ENCODE measurements at places on chromosomes 6 and 20.

GRCh38 chr20:47551841-47552240, 50.2 kb downstream of the NCOA3 start:
- no peak for DNase-seq

- DNase-seq, result no peak
Measured at GRCh38 chr20:20184149-20184548, 131.8 kb downstream of the CFAP61 start.

GRCh38 chr6:28683945-28684538, 158.4 kb downstream of the GPX5 start:
- DNase-seq, result peak; percentile 59

DNA sequence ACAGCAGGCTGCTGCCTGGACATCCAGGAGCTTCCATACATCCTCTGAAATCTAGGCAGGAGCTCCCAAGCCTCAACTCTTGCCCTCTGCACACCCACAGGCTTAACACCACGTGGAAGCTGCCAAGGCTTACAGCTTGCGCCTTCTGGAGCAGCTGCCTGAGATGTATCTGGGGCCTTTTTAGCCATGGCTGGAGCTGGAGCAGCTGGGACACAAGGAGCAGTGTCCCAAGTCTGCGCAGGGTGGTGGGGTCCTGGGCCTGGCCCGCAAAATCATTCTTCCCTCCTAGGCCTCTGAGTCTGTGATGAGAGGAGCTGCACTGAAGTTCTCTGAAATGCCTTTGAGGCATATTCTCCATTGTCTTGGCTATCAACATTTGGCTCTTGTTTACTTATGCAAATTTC, 255.0 kb downstream of the DLL1 start:
- DNase-seq, result no peak

DNA sequence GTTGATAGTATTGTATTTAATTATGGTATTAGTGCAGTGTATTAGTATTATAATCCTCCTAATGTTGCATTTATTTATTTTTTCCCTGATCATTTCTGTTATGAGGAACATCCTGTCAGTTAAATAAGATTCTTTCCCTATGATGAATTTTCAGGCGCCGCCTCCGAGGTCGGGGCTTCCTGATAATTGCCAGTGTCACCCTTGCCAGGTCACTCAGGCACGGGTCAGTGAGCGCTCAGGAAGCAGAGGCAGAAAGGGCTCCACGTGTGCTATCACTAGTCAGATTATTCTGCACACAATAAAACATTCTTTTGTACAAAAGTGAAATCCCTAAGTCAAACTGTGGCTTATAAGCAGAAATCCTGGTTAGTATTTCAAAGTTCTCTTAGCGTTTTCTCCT, 64.8 kb downstream of the TSHZ2 start:
- peak; percentile 78 for DNase-seq

DNA sequence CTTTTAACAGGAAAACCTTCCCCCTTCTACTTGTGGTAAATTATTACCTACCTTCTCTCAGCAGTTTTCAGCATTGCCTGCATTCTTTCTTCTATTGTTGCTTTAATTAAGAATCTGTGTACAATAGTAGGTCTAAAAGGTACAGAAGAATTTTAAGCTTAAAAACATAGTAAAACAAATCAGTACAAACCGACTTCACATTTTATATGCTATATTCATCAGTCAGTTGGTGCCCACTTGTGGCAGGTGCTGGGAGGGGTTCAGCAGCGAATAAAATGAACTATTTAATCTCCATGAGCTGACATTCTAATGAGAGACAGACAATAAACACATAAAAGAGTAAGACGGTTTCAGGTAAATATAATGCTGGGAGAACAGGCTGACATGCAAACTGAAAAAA, 73.4 kb upstream of the FBXO30 start:
- DNase-seq, result peak; percentile 3

GRCh38 chr6:125301435-125302391, at the start of gene HDDC2:
Gene HDDC2 (minus strand): TSS chr6:125301967. CDS start chr6:125301932, 35 bp downstream.
- DNase-seq, result peak; percentile 91

- no peak for DNase-seq
Measured at GRCh38 chr6:14717307-14717706, 528.6 kb upstream of the JARID2 start.

DNA sequence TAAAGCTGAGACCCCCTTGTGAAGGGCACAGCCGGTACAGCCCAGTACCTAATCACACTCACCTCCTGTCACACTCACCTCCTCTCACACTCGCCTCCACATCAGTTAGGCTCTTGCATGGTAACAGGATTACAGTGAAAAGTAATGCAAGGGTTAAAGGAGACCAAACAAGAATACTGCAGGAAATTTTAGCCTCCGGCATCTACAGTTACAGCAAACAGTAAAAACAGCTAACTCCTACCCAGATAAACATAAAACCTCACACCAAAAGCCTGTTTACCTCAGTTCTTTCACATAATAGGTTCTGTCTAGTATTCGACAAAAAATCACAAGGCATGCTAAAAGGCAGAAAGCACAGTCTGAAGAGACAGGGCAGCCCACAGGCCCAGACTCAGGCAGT, 55.6 kb downstream of the FARS2 start:
- no peak for DNase-seq

- DNase-seq, result no peak
Measured at GRCh38 chr6:106149472-106150069, 63.4 kb downstream of the PRDM1 start.

DNA sequence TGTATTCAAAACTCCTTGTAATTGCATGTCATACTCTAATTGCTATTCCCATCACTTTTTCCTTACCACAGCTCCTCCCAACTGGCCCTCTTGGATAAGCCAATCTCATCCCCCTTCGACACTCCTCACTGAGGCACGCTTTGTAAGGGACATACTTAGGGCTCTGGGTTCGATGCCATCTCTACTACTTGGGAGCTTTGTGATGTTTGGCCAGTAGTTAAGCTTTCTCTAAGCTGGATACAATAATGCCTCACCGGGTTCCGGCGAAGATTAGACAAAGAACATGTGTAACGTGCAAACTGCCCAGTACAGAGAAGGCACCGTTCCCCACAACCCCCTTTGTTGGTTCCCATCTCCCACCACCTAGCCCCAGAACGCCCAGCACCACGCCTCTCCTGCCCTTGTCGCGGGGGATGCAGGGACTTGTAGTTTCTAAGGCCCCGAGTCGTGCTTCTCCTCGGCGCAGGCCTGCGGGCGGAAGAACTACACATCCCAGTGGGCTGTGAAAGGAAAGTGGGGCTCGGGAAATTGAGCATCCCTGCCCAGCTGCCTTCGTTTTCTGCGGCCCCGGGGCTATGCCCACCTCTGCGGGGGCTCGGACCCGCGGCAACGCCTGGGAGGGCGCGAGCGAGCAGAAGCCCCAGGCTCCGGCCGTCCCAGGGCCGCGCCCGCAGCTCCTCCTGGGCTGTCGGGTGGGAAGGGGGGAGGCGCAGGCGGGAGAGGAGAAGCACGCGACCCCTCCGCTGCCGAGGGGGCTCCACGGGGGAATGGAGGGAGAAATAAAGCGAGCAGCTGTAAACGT, 1.1 kb upstream of the ZDHHC14 start:
- peak; percentile 89 for DNase-seq

DNA sequence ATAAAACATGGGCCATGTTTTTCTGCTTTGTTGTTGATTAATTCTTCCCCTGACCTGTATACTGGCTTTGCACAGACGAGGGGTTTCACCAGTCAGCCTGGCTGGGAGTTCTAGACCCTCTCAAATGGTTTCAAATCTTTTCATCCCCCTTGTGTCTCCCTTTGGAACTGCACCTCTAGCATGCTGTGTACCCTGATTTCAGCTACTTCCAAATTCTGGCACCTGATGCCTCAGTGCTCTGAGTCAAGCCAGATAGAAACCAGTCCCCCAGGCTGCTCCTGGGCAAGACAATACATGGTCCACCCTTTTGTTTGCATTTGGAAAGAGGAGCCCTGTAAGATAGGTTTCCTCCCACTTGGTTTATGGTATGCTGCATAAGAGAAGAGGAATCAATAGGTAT, 290.2 kb downstream of the BTBD3 start:
- DNase-seq, result peak; percentile 30
